Thyroid gland (tissue), 4 donors: ENCODE measurements at places on chromosomes 6 and 20. TPM values are rescaled to one million over a fixed set of nuclear protein-coding genes. Genes with fewer than 3 reads are reported as not detected.
A peak's percentile ranks its signal among the peaks of the same experiment; 100 is the strongest.

GRCh38 chr6:99241905-99242534 is 107.5 kb downstream of the FAXC start:
- DNase-seq = peak; percentile 50

GRCh38 chr20:20677186-20677585 is 35.3 kb downstream of the RALGAPA2 start:
- DNase-seq = no peak

Gene CDC40
- total RNA-seq = 32.0 TPM

Gene HLA-C
- 516 TPM for total RNA-seq

DNA sequence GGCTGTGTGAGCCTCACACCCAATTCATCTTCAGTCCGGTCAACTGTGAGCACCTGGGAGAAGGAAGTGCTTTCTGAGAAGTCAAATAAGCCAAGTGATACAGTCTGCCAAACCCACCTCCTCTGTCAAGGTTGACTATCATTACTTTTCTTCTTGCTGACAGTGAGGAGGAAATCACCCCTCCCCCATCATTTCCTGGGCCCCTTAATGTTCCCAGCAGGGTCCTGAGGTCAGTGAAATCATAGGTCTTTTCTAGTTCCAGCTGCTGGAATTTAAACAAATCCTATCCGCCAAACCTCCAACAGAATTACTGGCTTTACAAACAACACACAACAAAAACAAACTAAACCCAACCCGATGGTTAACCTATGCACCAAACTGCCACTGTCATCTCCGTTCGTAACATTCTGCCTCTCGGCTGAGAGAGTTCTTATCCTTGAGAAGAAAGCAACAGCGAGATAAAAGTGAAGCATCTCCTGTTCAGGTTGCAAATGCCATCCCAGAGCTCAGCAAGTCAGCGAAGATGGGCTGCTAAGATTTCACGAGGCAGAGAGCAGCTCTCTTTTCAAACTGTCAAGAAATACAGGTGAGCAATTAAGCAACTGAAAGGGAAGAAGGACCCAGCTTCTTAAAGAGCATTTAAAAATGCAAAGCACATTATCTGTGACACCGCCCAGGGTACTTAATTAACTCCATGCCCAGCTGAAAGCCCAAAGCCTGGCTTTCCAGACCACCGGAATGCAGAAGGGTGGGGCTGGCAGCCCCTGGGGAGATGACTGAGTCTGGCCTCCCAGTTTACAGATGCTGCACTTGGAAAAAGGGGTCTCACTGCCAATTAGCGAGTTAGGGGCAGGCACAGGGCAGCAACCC is 24.7 kb downstream of the GFOD1 start:
- no peak for DNase-seq

DNA sequence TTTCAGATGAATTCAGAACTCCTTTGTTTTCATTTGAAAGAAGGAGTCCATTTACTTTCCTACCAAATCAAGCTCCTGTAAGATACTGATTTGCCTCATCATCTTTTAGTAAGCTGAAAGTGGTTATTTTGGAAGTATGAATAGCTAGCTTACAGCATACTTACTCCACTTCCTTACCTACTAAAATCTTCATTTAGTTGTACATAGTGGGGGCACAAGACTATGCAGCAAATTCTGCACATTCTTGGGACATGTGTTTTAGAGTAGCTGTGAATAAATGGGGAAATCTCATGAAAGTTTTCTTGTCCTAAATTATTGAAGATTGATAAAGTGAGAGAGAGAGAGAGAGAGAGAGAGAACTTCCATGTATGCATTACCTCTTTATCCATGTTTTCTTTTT is 256.3 kb downstream of the OGFRL1 start:
- no peak for DNase-seq

DNA sequence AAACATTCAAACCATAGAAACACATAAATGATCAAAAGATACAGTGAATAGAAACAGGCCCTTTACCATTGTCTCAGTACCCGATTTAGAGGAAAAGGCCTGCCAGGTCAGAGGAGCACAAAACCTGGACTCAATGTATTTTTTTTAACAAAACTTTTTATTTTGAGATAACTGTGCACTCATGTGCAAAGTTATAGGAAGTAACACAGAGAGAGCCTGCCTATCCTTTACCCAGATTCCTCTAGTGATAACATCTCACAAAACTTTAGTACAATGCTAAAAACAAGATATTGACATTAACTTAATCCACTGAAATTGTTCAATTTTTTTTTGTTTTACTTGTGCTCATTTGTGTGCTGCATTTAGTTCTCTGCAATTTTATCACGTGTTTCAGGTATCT is 36.8 kb upstream of the SAMD3 start:
- DNase-seq = no peak

Gene SLC35D3
- not detected for total RNA-seq

- no peak for DNase-seq
Observed at GRCh38 chr6:20778912-20779311, 244.7 kb downstream of the CDKAL1 start.

DNA sequence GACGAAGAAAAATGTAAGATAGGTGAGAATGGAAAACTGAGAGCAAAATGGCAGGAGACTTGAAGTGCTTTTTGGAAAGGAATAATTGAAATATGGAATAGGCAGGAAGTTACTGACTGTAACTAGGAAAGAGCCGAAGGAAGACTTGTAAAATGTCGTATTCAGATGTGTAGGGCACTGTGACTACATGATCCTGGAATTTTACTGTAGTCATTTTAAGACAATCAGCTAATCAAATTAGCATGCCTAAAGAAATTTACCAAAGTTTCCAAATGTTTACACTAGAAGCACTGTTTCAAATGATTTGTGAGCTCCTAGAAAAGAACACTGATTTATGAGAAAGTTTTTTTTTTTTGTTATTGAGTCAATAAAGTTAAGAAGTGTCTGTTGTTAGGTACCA is 21.2 kb upstream of the ADIG start:
- no peak for DNase-seq

Gene BPIFB4
- total RNA-seq = not detected

DNA sequence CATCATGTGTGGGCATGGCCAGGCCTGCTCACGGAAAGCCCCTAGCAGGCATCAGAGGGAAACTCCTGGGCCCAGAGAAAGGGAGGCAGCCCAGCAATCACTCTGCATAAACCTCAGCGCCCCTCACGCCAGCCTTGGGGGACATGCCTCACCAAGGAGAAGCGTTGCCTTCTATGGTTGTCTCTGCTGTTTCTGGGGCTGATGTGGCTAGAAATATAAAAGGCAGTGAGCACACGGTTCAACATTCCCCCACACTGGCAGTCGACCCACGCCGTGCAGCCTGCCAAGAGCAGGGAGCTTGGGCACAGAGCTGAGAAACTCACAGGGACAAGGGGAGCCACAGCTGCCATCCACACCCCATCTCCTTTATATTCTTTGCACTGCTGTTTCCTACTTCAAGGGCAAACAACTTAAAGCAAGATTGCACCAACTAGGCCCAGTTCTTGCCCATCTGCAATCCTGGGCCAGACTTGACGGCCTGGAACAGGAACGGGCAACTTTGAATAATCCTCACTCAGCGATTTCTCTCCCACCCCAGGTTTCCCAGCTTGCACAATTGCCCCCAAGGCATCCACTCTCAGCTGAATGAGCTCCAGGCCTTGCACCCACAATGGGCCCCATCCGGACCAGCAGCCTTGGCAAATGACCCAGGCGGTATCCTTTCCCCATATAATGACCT is 35.5 kb upstream of the FOXC1 start:
- peak; percentile 40 for DNase-seq

Gene PRKN
- total RNA-seq = 6.5 TPM

- no peak for DNase-seq
Observed at GRCh38 chr6:20399518-20399917, 2.2 kb upstream of the E2F3 start.

Gene CST1
- not detected for total RNA-seq

DNA sequence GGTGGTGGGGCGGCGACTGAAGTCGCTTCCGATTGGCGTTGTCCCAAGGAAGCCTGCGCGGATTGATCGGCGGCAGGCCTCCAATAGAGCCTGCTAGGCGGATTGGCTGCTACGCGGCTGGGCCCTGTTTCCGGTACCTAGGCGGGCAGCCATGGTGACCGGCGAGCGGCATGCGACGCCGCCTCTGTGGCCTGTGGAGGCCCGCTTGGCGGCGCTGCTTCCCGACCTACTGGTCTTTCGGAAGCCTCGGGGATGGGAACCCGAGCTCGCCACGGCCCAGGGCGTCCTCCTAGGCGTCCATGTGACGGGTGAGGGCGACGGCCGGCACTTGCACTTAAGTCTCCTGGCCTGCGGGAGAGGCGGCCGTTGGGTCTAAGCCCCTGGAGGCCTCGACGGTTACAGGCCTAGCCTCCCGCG is 28.1 kb downstream of the NFYA start:
- no peak for DNase-seq

- DNase-seq = no peak
Observed at GRCh38 chr6:27452496-27452897, 20.4 kb downstream of the ZNF184 start.

DNA sequence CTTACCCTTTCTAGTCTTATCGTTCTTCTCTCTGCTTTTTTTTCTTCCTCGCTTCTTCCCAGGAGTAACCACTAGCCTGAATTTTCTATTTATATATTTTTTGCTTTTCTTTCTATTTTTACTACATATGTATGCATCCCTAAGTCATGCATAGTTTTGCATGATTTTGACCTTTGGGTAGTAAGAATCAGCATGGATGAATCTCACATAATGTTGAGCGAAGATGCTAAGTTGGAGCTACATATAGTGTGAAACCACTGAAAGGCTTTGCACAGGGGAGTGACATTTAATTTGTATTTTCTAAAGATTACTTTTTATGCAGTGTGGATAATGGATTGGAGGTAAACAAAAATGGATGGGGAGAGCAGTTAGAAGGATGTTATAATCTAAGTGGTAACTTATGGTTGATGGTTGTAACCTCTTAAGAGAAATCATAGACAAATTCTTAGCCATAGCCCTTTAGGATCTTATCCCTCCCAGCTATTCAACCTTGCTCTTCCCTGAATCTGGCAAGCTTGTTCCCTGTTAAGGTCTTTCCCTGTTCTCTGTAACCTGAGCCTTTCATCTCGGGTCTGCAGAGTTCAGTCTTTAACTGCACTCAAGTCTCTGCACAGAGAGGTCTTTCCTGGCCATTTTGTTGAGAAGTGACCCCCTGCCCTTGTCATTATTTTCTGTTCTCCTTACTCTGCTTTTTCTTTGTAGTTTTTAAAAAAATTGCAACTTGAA is 18.0 kb downstream of the PEX7 start:
- no peak for DNase-seq

GRCh38 chr6:42093582-42094329 is 43.4 kb downstream of the TAF8 start:
- DNase-seq = peak; percentile 61

DNA sequence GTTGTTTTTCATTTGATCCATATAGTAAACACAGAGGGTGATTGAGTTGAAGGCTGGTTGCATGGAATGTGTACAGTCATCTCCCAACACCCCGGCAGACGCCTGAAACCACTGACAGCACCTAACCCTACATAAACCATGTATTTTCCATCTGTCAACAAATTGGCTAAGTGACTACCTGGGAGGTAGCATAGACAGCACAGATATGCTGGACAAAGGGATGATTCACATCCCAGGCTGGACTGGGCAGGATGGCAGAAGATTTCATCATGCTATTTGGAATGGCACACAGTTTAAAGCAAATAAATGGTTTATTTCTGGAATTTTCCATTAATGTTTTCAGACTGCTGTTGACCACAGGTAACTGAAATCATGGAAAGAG is 4.4 kb upstream of the VIP start:
- no peak for DNase-seq

GRCh38 chr6:84119277-84119676 is 85.7 kb downstream of the MRAP2 start:
- DNase-seq = no peak

- DNase-seq = no peak
Observed at GRCh38 chr6:158389193-158389919, 77.1 kb downstream of the TULP4 start.

DNA sequence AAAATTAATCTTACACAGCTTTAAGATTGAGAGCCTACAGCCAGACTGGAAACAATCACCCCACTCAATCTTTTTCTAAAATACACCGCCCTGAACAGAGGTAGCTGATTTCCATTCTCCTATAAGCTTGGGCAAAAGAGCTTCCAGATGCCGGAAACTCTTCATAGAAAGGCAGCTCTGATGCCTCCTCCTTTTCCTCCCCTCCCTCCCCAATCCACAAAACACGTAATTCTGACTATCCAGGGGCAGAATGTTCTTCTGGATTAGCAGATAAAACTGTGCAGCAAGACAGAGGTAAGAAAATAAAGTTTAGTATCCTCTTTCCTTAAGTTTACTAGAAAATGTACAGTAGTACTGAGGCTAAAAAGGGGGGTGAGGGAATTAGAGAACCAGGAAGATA is 15.8 kb downstream of the ADNP start:
- DNase-seq = no peak

DNA sequence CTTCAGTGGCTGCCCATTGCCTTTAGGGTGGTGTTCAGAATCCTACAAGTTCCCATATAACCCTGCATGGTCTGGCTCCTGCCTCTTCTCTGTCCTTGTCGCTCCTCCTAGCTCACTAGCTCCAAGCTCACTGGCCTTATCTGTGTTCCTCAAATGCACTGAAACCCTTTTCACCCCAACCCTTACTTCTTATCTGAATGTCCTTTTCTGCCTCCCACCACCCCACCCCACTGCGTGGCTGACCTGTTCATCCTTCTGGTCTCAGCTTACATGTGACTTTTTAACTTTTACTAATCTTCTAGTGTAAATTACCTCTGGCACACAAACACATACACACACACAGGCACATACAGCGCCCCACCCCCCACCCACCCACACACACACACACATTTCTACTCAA is 41.0 kb upstream of the GLP1R start:
- no peak for DNase-seq

Gene FANCE
- total RNA-seq = 4.1 TPM

- no peak for DNase-seq
Observed at GRCh38 chr6:154594496-154595198, 84.2 kb upstream of the CNKSR3 start.

Gene DDO
- total RNA-seq = 5.0 TPM

Gene COL9A1
- total RNA-seq = not detected

Gene SLC35F1
- total RNA-seq = 0.78 TPM

DNA sequence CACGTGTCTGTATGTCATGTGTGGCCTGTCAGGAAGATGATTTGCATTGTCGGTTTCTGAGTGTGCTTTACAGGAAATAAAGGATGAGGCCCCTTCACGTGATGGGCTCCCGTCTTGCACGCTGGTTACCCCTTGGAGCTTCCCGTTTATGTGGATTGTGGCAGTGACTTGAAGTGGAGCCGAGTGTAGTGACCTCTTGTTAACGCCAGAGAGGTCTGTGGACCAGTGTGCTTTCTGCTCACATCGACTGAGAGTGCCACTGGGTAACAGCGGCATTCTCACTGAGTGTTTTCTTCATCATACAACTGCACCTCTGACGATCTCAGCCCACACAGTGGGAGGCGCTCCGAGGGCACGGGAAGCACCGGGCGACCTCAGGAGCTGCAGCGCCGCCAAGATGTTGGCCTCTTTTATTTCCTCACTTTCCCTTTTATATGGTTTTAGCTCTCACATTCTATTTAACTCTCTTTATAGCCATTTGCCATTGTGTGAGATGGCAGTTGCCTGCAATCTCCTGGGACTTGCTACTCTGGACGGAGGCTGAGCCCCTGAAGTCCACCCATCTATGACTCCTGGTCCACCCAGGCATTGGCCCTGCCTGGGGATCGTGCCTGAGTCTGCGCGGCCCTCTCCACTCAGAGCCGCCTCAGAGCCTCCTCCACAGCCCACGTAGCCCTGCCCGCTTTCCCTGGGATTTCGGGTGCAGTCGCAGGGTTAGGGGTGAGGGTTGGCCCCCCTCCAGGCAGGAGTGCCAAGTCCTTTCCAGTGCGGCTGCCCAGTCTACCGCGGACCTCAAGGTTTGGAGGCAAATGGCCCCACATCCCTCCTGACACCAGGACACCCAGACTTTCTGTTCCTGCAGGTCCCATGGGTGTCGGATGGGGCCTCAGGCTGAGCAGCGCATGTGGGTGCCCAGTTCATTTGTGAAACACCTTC is 238.9 kb downstream of the ERMARD start:
- no peak for DNase-seq
